ENCODE measurements at places on chromosomes 16 and 17.

- no peak for DNase-seq
Measured at GRCh38 chr17:30908717-30909420, 2.8 kb upstream of the TEFM start.

GRCh38 chr16:67088551-67088950 is 21.2 kb upstream of the PHAF1 start:
- no peak for DNase-seq

- DNase-seq = no peak
Measured at GRCh38 chr16:68645494-68646388, 631 bp downstream of the CDH3 start.

DNA sequence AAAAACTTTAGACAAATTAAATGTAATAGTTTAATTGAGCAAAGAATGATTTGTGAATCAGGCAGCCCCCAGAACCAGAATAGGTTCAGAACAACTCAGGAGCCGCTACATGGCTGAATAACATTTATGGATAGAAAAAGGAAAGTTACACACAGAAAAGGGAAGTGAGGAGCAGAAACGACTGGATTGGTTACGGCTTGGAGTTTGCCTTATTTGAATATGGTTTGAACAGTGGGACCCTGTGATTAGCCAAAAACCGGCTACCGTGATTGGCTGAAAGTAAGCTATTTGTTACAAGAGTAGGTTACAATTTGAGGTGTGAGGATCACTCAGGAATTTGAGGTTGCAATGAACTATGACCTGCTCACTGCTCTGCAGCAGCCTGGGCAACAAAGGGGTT is 1139.8 kb downstream of the CDH11 start:
- no peak for DNase-seq

- no peak for DNase-seq
Measured at GRCh38 chr17:31085563-31085962, 9.2 kb upstream of the NF1 start.
